ENCODE measurements at places on chromosomes 1 and 21. TPM values are rescaled to one million over a fixed set of nuclear protein-coding genes. Genes with fewer than 3 reads are reported as not detected.

Gene BNIPL
- 278 TPM for total RNA-seq

Gene OLIG2
- total RNA-seq, result not detected

Gene CFH
- 45.2 TPM for total RNA-seq

Gene PEX10
- 26.0 TPM for total RNA-seq

Gene KIAA1614
- total RNA-seq, result 6.5 TPM

Gene KCNJ9
- total RNA-seq, result not detected

Gene ETV3L
- total RNA-seq, result not detected

Gene ERO1B
- 3.6 TPM for total RNA-seq

Gene TFF2
- total RNA-seq, result not detected

Gene HSD11B1
- total RNA-seq, result 26.2 TPM
